Right hindlimb (tissue), 1 donor: ENCODE measurements at places on chromosomes 16 and 17.

DNA sequence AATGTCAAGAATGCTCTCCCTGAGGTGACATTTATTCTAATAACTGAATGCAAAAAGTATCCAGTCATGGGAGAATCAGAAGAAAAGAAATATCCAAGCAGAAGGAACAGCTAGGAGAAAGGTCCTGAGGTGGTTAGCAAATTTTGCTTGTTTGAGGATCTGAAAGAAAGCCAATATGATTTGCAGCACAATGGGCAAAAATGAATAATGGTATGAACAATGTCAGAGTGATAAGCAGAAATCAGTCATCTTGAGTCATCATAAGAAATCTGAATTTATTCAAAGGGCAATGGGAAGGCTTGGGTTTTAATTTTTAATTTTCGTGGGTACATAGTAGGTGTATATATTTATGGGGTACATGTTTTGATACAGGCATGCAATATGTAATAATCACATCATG, 68.5 kb downstream of the BRIP1 start:
- DNase-seq = no peak

DNA sequence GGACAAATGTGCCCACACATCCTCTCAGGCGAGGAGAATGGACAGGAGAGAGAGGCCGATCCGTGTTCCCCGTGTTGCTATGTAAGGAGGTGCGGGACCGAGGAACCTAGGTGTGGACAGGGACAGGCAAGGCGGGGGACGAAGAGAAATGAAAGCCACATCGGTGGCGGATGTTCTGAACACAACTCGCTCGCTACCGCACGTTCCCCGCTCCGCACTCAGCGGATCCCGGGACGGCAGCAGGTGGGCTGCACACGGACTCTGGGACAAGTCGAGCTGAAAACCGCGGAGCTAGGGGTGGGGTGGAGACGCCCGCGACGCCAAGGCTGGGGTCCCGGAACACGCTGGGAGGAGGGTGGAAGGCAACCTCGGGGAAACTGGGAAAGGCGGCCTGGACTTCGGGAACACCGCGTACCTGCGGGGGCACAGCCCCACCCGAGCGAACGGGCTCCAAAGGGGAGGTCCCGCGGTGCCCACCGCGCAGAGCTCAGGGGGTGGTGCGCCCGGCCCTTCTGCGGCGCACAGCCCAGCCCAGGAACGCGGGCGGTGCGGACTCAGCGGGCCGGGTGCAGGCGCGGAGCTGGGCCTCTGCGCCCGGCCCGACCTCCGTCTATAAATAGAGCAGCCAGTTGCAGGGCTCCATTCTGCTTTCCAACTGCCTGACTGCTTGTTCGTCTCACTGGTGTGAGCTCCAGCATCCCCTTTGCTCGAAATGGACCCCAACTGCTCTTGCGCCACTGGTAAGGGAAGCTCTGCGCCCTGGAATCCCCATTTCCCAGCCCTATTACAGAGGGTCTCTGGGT, at the start of gene MT1E:
TSS of gene MT1E (plus strand) at position 642 of the 803 bp plus-strand sequence. CDS start at position 713, 71 bp downstream.
- peak; percentile 75 for DNase-seq

GRCh38 chr17:39752241-39752881, 14.6 kb downstream of the GRB7 start:
- no peak for DNase-seq

- peak; percentile 63 for DNase-seq
These were observed 84.3 kb downstream of the BMERB1 start for GRCh38 chr16:15518381-15519351.
